ENCODE measurements at places on chromosomes 11 and 22.
A peak's percentile ranks its signal among the peaks of the same experiment; 100 is the strongest.

DNA sequence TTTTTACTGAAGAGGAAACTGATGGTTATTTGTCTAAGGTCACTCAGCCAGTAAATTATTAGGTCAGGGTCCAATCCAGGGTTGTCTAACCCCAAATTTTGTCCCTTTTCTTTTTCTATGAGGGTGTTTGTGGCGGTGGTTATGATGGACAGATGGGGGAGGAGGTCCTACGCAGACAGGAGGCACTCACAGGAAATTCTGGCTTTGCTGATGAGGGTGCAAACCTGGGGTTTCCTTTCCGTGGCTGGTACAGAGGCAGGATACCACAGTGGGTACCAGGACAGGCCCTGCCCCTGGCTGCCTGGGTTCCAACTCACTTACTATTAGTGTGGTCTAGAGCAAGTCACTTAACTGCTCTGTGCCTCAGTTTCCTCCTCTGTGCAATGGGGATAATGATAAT is 91.0 kb downstream of the RRM1 start:
- no peak for DNase-seq

GRCh38 chr11:78539506-78539905 is 35.2 kb downstream of the NARS2 start:
- DNase-seq = no peak

- no peak for DNase-seq
Observed at GRCh38 chr22:43854786-43855271, 7.5 kb downstream of the SULT4A1 start.

DNA sequence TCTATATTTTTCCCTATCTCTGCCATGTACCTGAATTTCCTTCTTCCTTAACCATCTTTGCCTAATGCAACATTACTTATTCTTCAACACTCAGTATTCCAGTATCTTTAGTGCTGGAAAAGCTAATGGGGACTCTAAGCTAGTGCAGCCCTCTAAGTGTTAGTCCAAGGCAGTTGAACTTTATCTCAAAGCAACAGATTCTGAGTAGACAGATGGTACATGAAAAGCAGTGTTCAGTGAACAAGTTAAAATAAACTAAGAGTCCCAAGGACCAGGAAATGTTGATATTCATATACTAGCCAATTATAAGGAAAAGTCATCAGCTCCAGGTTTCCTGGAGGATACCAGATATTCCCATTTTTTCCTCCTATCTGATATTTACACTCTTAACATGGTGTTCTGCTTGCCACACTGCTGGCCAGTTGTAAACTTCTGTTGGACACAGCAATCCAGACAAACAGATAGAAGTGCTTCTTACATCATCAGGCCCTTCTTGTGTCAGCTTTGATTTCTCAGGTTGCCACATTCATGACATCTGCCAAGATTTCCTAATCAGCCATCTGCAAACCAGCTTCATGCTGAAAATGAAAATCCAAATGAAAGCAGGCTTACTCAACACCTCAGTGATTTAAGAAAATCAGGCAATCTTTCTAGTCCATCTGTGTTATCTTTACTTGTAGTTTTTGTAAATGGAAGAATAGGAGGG is 255.9 kb upstream of the POU2AF2 start:
- no peak for DNase-seq

- DNase-seq = no peak
Observed at GRCh38 chr11:113533425-113533698, 58.2 kb upstream of the DRD2 start.

- DNase-seq = no peak
Observed at GRCh38 chr22:38414009-38414395, 41.0 kb downstream of the KCNJ4 start.

DNA sequence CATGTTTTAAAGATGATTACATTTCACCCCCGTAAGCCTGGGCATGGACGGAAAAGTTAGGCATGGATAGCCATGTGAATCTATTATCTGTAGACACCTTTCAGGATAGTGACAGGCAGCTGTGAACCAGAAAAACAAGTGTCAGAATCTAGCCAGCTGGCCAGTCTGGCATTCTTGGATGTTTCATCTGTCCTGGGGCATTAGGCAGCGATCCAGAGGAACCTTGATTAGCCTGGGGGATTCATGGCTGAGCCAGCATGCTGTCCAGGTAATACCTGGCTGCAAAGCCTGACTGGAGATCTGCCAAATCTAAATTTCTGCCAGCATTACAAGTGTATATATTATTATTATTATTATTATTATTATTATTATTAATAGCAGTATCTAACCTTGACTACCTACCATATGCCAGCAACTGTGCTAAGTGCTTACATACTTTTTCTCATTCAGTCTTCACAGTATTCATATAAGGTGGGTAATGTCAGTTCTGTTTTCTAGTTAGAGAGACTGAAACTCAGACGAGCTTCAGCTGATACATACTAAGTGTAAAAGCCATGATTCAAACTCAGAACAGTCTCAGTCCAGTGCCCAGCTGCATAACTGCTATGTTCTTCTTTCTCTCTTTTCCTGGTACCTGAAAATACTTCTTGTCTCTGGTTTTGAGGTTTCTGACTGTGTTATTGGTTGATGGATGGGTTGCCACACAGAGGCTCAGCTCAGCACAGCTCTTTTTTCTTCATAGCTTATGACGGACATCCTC is 12.8 kb downstream of the BMAL1 start:
- no peak for DNase-seq

GRCh38 chr22:25757686-25758085 is 15.7 kb downstream of the MYO18B start:
- DNase-seq = no peak

GRCh38 chr11:133549826-133550225 is 17.5 kb upstream of the OPCML start:
- no peak for DNase-seq

DNA sequence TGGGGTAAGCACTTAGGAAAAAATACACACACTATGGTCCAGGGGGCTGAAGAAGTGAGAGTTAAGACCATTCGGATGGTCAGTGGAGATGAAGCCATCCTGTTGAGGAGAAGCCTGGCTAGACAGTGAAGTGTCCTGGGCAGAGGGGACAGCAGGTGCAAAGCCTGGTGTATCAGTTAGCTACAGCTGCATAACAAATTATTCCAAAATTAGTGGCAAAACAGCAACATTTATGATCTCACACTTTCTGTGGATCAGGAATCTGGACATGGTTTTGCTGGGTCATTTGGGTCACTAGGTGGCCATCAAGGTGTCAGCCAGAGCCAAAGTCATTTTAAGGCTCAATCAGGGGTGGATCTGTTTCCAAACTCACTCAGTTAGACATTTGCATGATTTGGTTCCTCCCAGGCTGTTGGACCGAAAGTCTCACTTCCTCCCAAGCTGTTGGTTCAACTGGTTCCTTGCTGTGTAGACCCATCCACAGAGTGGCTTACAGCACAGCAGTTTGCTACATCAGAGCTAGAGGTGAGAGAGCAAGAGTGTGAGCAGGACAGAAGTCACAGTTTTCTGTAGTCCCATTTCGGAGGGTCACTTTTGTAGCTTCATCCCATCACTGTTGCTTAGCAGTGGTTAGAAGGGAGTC is 80.1 kb upstream of the ALX4 start:
- DNase-seq = no peak

DNA sequence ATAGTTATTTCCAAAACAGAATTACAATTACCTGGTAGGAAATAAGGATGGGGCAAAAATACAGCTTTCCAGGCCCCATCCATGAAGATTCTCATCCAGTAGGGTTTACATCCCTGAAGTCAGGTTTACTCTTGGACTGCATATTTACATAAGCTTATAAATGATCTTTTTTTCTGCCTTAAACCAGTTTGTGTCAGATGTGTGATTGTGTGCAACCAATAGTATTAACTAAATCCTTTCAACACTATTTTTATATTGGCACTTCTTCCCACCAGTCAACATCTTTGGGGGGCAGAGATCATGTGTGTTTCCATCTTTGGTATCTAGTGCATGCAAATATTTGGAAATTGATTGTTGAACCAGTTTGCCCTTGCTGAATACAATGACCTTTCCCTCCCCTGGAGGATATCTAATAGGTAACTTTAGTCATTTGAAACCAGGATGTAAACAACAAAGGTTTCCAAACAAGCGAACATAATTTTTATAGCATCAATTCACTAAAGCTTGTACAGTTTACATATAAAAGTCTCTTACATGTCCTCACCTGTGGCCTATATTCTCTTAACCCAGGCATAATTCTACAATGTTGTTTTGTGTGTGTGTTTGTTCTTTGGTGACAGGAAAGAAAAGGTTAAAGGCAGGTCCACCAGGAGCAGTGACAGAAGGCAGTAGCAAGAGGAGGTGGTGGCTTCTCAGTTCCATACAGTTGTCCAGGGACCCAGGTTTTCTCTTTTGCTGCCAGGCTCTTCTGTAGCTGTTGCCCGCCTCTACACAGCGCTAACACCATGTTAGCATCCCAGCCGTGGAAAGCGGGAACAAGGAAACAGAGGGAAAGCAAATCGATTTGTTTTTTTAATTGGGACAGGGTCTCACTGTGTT is 1.7 kb upstream of the ME3 start:
- DNase-seq = no peak

GRCh38 chr22:23242473-23243001 is 62.2 kb downstream of the BCR start:
- no peak for DNase-seq

DNA sequence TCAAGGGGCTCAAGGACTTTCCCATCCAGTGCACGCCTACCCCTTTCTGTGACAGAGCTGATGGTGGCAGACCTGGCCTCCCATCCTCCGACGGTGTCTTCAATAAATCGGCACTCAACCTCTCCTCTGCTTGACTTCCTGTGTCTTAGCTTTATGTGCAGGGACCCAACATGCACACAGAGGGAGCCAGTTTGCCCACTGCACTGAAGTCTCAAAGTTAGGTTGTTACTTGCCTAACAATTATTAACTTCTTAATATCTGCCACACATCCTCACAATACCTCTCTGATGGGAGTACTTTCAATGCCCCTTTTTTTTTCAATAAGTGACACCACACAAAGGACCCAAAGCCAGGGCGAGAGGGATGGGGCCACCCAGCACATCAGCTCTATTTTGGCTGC is 3.6 kb downstream of the IZUMO1R start:
- DNase-seq = no peak

DNA sequence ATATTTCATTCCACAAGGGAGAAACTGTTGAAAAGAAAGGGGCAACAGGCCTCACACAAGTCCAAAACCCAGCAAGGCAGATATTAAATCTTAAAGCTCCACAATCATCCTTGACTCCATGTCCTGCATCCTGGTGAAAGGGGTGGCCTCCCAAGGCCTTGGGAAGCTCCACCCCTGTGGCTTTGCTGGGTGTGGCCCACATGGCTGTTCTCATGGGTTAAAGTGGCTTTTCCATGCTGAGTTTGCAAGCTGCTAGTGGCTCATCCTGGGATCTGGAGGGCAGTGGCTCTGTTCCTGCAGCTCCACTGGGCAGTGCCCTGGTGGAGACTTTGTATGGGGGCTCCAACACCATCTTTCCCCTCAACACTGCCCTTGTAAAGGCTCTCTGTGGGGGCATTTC is 106.4 kb downstream of the CTNND1 start:
- DNase-seq = no peak

- DNase-seq = no peak
Observed at GRCh38 chr22:18035751-18036150, 11.4 kb upstream of the MICAL3 start.

DNA sequence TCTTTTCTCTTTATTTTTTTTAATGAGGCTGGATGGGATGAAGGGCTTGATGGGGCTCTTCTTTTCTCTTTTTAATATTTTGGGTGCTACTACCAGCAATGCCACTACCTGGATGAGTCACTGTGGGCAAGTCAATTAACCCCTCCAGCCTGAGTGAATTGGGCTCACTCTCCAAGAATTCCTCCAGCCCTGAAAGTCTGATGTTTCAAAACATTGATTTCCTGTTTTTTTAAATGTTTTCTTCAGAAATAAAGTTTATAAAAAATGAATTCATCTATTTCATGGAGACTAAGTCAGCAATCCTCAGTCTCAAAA is 812 bp upstream of the OR5A2 start:
- no peak for DNase-seq

GRCh38 chr11:83054904-83055380 is 16.8 kb downstream of the RAB30 start:
- peak; percentile 49 for DNase-seq

DNA sequence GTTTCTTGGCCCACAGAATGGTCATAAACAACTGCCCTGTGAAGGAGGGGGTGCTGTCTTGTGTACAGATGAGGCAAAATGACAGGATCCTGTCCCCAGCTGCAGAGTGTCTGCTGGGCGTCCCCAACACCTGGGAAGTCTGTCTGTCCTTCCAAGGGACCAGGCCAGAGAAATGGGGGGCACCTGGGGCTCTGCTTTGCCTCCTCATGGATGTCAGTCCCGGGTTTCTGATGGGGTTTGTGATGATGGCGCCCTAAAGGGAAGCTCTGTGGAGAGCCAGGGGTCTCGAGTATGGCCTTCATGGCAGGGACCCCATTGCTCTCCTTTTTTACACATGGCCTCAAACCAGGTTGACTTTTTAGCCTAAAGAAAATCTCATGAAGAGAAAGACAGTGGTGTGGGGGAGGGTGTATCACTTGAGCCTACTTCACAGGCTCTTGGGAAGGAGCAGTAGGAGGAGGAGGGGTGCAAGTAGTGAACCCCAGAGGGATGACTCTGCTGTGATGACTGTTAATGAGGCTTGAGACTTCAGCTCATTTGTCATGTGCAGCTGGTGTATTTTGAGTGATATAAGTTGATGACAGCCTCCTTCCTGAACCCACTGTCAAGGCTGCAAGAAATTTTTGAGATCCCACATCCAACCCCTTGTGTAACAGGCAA is 40.6 kb upstream of the TUB start:
- no peak for DNase-seq

DNA sequence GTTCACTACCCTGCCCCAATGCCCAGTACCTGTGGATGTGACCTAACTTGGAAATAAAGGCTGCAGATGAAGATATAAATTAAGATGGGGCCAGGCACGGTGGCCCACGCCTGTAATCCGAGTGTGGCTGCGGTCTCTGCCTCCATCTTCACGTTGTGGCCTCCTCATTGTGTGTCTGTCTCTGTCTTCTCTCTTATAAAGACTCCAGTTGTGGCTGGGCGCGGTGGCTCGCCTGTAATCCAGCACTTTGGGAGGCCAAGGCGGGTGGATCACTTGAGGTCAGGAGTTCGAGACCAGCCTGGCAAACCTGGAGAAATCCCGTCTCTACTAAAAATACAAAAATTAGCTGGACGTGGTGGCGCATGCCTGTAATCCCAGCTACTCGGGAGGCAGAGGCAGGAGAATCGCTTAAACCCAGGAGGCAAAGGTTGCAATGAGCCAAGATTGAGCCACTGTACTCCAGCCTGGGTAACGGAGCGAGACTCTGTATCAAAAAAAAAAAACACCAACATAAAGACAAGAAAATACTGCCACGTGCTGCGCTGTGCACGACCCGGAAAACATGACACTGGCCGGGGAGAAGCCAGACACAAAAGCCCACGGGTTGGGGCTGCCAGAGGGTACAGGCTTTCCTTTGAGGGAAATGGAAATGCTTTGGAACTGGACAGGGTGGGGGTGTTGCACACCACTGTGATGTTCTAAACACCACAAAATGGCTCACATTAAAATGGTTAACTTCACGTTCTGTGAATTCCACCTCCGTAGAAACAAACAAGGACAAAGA is 18.7 kb downstream of the CELSR1 start:
- DNase-seq = no peak

Measured in B cell (primary cell).